Lower lobe of right lung (tissue), 2 donors: ENCODE measurements at places on chromosomes 3 and 15. TPM values are rescaled to one million over a fixed set of nuclear protein-coding genes. Genes with fewer than 3 reads are reported as not detected.

GRCh38 chr3:45909542-45909941 lies 23.2 kb downstream of the CCR9 start:
- DNase-seq = no peak
- no peak overlapping the region for H3K27ac ChIP-seq
- no peak overlapping the region for H3K4me3 ChIP-seq
- no peaks in the 10 kb centered on the region for H3K36me3 ChIP-seq
- no peaks in the 10 kb centered on the region for H3K27me3 ChIP-seq
- H3K4me1 ChIP-seq = no peaks in the 10 kb centered on the region

DNA sequence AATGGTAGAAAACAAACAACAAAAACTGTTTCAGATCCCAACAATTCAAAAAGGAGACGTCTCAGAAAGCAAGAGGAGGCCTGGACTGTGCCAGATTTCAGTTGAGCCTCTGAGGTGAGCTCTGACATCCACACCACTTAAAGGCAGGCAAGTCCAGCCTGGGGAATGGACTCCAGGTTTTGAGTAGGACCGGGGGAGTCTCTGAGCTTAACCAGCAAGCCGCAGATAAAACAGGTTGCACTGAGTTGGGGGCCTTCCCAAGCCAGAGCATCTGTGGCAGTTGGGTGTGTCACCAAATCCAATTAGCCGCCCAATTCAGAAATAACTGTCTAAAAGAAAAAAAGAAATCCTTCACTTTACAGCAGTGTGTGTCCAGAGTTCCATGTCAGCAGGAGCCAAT lies 54.7 kb downstream of the OXNAD1 start:
- DNase-seq = no peak
- peaks cover 19% of the 10 kb centered on the region for H3K4me1 ChIP-seq
- no peak overlapping the region for H3K27ac ChIP-seq
- H3K27me3 ChIP-seq = no peaks in the 10 kb centered on the region
- no peak overlapping the region for H3K4me3 ChIP-seq

DNA sequence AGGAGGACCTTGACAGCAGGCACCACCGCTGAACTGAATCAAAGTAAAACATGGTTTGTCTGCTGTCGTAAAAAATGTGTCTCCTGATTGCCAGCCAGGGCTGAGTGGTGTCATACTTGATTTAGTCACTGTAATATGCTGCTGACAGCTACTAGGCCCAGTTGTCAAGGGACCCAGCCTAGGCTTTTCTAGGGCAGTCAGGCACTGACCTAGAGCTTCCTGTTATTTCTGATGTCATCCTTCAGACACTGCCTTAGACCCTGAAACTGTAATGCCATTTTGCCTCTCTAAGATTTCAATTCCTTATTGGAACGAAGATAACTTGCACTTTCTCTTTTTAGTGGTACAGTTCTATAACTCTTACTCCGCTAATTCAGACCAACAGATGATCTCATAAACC lies 2.6 kb upstream of the MRPL3 start:
- H3K36me3 ChIP-seq = peaks cover 9% of the 10 kb centered on the region
- H3K27ac ChIP-seq = no peak overlapping the region
- DNase-seq = no peak
- no peak overlapping the region for H3K4me3 ChIP-seq
- peaks cover 10% of the 10 kb centered on the region for H3K27me3 ChIP-seq

DNA sequence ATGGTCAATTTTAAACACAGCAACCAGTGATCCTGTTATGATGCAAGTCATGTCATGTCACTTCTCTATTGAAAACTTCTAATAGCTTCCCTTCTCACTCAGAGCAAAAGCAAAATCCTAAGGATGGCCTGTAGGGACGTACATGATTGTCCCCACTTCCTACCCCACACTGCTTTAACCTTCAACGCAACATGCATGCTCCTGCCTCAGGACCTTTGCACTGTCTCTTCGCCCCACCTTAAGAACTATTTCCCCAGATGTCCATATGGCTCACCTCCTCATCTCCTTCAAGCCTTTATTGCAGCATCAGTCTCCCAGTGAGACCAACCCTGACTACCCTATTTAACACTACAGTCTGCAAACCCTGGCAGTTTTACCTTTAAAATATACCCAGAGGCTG lies 214.1 kb upstream of the CHRM5 start:
- H3K27me3 ChIP-seq = no peaks in the 10 kb centered on the region
- no peak overlapping the region for H3K4me3 ChIP-seq
- H3K36me3 ChIP-seq = no peaks in the 10 kb centered on the region
- DNase-seq = no peak
- H3K27ac ChIP-seq = no peak overlapping the region

GRCh38 chr15:50463423-50464358 lies 39.5 kb downstream of the USP8 start:
- H3K36me3 ChIP-seq = peaks cover 95% of the 10 kb centered on the region
- no peaks in the 10 kb centered on the region for H3K27me3 ChIP-seq
- H3K4me3 ChIP-seq = no peak overlapping the region
- no peak for DNase-seq
- H3K4me1 ChIP-seq = peaks cover 4% of the 10 kb centered on the region
- H3K27ac ChIP-seq = no peak overlapping the region

LRRC28 gene
- 23.8 TPM for total RNA-seq

IL17RB gene
- 18.4 TPM for total RNA-seq
